ENCODE measurements at places on chromosomes 4 and X.

- DNase-seq, result no peak
Observed at GRCh38 chr4:39442998-39443397, 15.7 kb downstream of the RPL9 start.

DNA sequence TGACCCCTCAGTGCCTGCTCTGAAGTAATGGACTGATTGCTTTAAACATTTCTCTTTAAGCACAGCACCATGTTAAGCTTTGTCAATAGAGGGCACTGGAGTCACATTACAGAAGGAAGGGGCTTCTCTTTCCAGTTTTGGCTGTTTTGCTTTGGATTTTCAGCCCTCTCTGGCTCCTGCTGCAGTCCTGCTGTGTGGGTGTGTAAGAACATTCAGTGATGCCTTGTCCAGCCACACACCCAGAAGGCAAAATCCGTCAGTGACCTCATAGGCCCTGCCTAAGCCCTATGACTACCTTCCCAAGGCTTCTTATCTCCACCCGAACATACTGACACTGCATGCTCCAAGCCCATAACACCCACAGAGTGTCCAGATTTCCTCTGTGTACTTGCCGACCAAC, 215.3 kb upstream of the CTSO start:
- no peak for DNase-seq

DNA sequence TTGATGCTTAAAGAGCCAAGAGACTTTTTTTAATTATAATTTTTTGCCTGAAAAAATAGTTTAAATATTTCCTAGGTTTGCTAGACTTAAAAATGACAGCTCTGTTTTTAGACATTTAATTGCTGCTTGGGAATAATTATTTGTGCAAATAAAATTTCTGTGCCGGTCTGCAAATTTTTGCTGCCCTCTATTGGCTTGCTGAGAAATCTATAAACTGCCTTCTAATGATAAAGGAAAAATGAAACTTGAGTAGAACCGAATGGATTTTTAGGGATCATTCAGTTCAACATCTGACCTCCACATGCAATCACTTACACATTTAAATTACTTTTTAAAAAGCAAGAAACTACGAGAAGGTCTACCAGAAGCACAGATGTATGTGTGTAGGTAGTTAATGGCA, 434.0 kb downstream of the FAM133A start:
- DNase-seq, result no peak

DNA sequence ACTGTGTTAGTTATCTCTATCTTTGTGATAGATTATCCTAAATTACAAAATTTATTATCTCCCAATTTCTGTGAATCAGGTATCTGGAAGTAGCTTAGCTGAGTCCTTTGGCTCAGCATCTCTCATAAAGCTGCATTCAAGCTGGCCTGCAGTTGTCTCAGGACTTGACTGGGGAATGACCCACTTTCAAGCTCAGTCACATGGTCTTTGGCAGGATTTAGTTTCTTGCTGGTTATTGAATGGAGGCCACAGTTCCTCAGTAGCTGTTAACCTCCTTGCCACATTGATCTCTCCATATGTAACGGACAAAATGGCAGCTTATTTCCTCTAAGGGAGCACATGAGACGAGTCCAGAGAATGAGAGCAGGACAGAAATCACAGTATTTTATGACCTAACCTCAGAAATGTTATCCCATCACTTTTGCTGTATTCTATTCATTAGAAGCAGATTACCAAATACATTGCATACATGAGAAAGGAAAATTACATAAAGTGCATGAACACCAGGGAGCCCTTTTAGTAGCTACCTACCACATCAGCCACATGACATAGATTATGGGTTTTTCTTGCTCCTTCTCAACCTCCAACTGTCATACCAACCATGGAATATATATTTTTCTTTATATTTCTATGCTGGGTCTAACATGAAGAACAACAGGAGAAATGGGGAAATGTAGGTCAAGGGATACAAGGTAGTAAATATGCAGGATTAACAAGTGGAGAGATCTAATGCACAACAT, 730.1 kb downstream of the CCSER1 start:
- DNase-seq, result no peak

GRCh38 chr4:155795991-155796390, 37.2 kb downstream of the GUCY1B1 start:
- peak; percentile 16 for DNase-seq

DNA sequence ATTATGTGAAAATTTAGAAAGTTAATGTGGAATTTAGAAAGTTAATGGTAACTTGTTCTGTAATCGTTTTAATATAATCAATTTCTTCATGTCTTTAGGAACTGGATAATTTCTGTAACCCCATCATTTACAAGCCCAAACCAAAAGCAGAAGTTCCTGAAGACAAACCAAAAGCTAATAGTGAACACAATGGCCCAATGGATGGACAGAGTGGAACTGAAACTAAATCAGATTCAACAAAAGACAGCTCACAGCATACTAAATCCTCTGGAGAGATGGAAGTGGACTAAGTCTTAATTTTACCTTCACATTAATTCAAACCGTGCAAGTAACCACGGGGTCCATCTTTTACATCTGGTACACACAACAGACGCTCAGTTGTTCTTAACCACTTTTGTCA, 48.1 kb upstream of the PLK4 start:
- no peak for DNase-seq

GRCh38 chr4:128675083-128675482, 134.4 kb upstream of the JADE1 start:
- no peak for DNase-seq

GRCh38 chr4:66376396-66376795, 706.1 kb upstream of the EPHA5 start:
- DNase-seq, result peak; percentile 33

DNA sequence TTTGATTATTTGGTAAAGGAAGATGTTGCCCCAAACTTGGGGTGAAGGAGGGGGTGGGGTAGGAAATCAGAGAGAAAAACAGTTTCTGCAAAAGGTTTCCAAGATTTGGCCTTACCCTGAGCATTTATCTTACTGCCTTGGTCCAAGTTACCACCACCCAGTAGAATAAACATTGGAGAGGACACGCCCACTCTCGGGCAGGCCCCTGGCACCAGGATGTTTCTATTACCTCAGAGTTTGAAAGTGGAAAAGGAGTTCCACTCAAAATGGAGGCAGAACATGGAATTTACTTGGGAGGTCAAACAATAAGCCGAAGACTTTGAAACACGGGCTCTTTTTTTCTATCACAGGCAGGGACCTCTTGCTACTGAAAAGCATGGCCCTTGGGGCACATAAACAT, 113.7 kb downstream of the CHRNA9 start:
- no peak for DNase-seq

GRCh38 chr4:41183021-41183553, 31.3 kb downstream of the APBB2 start:
- no peak for DNase-seq

- no peak for DNase-seq
Observed at GRCh38 chr4:147488556-147488955, 7.7 kb downstream of the EDNRA start.

DNA sequence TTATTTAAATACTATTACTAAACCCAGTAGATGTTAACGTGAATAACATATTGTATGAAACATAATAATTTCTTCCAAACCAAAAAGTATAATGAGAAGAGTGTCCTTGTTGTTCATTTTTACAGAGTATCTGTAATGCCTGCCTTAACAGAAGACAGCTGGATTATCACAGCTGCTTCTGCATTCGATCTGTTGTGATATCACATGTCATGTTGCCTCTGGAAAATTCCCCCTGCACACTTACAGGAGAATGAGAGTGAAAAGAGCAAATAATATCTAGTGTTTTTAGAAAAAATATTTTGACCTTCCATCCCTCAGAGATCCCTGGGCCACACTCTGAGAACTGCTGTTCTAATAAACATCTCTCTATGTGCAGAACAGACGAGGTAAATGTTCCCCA, 240.1 kb upstream of the NOCT start:
- DNase-seq, result no peak
